Stimulated activated CD4-positive, alpha-beta T cell treated with anti-CD3 and anti-CD28 coated beads, Interleukin-1b, Interleukin-23, amount 100 ng/mL, for 4 hours (primary cell): ENCODE measurements at places on chromosomes 12 and 14.

DNA sequence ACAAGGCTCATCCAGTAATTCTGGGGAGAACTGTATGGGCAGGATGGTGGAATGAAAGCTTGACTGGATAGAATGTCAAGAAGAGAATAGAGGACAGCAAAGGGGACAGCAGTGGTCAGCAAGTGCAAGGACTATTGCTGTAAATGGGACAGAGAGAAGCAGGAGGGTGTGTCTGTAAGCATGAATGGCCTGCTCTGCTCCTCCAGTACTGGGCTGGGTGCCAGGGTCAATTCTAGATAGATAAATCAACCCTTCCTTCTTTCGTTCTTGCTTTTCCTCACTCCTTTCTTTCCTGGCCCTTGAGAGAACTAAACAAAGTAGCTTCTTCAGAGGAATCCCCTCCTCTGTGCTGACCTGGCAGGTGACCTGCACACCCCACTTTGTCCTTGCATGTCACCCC is 1019.2 kb downstream of the BCL11B start:
- DNase-seq: no peak

DNA sequence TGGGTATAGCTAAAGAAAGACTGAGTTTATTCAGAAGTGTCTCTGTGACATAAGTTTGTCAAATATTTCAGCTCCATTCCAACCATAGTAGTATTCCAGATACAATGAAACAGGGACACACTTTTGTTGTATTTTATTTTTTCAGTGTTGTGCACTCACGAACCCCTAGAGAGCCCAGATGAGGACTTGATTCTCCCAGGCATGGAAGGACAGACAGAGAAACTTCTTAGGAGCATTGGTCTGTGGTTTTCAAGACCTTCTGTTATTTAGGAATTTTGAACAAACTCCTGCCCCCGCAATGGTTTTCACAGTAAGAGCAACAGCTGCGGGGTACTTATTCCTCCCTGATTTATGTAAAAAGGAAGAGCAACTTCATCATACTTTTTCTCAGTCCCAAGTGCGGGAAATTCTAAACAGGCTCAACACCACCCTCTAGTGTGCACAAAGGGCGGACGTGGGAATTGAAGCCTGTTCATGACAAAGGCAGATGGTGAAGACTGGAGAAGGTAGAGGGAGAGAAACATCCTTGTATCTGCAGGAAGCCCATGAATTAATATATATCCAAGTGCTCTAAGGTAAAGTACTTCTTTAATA is 147.6 kb downstream of the PAH start:
- no peak for DNase-seq

DNA sequence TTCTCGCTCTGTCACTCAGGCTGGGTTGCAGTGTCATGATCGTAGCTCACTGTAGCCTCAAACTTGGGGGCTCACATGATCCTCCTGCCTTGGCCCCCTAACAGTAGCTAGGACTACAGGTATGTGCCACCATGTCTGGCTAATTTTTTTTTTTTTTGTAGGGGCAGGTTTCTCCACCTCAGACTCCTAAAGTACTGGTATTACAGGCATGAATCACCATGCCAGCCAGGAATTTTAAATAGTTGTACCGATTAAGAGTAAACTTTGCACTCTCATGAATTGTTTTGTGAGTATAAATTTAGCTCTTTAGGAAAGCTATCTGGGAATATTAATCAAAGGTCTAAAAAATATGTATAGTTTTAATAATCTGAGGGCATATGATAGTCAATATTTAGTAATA is 25.5 kb downstream of the YEATS4 start:
- DNase-seq: no peak

DNA sequence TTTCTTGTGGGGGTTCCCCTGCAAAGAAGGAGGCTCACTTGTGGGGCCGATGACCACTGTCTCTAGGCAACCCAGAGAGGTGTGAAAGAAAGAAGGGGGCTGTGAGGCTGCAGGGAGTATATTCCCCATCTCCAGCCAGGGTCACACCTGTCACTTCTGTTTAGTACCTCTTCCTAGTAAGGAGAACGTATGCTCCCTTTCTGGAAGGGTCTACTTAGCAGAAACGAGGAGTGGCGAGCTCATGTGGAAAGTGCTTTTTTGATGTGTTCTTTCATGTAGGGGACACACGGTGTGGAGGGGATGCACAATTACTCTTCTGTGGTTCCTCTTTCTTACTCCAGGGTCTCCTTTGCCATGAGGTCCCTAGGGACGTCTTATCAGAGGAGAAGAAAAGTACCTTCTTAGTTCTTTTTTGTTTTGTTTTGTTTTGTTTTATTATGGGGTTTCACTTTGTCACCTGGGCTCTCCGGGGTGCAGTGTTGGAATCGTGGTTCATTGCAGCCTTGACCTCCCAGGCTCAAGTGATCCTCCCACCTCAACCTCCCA is 58.3 kb downstream of the PRKCH start:
- DNase-seq: no peak

GRCh38 chr12:23211384-23212320 is 586.7 kb downstream of the ETNK1 start:
- DNase-seq: no peak

DNA sequence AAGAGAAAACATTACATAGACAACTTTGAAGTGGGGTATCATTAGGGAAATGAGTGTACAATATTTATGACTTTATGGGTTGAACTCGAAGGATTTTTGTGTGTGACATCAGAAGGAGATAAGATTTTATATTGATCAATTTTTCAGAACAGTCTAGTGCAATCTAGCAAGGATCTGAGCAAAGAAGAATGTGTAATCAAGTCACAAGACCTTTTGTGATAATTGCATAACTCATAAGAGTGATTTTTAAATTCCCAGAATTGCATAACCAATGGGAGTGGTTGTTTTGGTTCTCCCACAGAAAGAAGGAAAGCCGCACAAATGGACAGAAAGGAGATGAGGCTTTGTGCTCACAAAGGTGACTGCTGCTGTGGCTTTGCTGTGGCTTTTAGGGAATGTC is 441.8 kb upstream of the FLRT2 start:
- DNase-seq: no peak

DNA sequence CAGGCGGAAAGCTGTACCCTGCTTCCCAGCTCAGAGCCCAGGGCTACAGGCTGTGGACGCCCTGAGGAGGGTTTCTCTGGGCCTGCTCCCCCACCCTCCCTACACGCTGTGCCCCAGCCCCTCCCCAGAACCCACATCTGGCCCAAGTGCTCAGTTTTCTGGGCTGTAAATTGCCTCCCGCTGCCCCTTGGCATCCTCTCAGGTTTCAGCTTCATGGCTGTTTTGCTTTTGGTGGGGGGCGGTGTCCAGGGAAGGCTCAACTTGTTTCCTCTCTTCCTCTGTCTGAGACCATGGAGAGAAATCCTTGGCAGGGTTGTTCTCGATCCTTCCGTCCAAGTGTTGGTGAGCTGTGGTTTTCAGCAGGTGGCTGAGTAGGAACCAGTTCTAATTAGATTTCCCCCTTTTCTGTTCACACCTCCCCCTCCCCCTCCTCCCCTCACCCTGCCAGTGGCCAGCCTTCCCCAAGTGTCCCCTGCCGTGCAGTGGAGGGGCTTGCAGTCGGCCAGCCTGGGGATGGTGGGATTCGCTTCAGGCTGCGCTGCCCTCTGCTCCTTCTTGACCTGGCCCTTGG is 61.8 kb downstream of the TSPAN9 start:
- DNase-seq: no peak

- DNase-seq: no peak
Measured at GRCh38 chr14:76405627-76406026, 29.7 kb downstream of the ESRRB start.

GRCh38 chr14:93943052-93943451 is 15.9 kb downstream of the FAM181A start:
- no peak for DNase-seq

GRCh38 chr12:4171742-4172141 is 101.8 kb upstream of the CCND2 start:
- no peak for DNase-seq

DNA sequence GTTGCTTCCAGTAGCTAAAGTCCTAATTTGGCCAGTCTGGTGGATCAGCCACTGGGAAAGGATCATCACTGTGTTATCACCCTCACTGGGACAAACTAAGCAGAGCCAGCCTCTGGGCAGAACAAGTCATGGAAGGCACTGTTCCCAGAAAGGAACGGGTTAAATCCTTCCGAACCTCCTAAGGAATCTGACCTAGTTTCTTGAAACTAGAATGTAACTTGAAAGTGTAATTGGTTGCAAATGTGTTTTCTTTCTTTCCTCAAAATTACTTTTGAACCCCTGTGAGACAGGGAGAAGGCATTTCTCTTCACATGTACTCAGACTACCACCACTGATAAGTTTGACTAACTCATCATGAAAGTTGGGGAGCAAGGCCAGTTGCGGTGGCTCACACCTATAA is 18.7 kb upstream of the KICS2 start:
- DNase-seq: no peak

- no peak for DNase-seq
Measured at GRCh38 chr12:29741342-29742241, 42.1 kb downstream of the TMTC1 start.

DNA sequence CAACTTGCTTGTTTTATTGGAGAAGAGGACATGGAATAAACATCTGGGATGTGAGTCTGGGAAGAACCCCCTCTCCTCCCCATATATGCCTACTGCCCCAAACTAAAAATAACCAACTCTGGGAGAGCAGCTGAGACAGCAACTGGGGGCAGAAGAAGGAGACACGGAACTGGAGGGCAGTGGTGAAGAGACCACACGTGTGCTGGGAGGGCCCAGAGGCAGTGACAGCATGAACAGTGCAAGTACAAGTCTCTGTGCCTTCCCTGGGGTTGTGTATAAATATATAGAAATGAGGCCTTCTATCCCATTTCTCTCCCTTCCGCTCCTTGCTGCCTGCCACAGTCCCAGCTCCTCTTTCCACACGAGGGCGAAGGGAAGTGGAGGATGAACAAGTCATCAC is 4.0 kb upstream of the KRT73 start:
- no peak for DNase-seq

DNA sequence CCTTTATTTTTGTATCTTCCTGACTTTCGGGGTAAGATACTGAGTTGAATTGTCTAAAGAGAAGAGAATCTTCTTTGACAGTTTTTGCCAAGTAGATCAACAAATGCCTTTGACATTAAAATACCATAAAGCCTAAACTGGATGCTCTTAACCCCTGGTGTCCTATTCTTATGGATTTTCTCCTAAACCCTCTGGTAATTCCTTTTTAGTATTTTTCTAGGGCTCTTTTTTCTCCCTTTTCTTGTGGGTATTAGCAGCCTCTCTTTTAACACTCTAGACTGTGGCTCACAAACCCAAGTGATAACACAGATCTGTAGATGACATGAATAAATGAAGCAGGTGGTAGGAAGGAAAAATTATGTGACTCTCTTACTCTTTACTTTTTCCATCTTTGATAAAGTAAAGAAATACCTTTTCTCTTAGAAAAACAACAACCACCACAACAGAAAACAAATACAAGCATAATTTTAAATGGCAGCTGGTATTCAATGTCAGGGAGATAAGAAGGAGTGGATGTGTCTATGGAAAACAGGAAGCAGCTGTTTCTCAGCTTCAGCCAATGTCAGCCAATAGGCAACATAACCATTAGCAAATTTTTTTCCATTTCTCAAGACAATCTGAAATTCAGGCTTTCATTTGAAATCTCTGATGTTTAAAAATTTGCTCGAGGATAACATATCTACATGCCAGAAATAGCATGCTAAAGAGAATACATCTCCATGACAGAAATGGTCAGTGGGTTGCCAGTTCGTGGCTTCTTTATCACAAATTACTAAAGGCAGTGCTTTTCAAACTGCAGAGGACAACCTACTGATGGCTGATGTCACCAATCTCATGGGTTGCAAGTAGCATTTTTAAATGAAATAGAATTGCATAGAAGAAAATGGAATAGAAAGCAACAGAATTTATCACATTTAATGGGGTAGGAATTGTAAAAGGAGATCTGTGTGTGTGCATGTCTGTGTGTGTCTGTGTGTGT is 123.1 kb upstream of the KRR1 start:
- no peak for DNase-seq

GRCh38 chr14:24434036-24434435 is 4.3 kb downstream of the KHNYN start:
- no peak for DNase-seq

GRCh38 chr12:109735825-109736551 is 22.4 kb downstream of the FAM222A start:
- DNase-seq: no peak

GRCh38 chr12:62659453-62660295 is 193.0 kb downstream of the MON2 start:
- DNase-seq: no peak

- no peak for DNase-seq
Measured at GRCh38 chr14:39180553-39180952, 5.5 kb downstream of the PNN start.

DNA sequence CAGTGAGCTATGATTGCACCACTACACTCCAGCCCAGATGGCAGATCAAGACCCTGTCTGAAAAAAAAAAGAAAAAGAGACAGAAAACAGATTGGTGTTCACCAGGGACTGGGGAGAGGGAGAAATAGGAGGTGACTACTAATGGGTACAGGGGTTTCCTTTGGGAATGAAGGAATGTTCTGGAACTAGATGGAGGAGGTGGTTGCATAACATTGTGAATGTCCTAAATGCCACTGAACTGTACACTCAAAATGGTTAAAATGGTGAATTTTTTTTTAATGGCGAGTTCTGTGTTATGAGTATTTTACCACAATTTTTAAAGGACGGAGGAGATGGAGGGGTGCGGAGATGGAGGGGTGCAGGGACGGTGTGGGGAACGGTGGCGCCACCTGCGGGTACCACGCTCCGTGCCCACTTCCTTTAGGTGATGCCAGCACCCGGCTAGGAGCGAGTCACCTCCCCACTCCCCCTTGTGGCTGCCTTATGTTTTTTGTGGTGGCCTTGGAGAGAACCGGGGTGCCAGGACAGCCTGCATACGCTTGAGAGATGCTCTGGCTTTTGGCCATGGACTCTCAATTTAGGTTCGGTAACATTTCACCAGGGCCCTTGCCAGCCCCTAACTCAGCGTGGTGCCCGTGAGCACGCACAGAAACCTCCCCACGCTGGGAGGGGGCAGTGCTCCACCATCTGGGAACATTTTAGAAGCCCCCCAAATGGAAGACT is 16.1 kb downstream of the UBC start:
- peak; percentile 45 for DNase-seq

- no peak for DNase-seq
Measured at GRCh38 chr14:67665868-67666267, 8.6 kb downstream of the VTI1B start.

DNA sequence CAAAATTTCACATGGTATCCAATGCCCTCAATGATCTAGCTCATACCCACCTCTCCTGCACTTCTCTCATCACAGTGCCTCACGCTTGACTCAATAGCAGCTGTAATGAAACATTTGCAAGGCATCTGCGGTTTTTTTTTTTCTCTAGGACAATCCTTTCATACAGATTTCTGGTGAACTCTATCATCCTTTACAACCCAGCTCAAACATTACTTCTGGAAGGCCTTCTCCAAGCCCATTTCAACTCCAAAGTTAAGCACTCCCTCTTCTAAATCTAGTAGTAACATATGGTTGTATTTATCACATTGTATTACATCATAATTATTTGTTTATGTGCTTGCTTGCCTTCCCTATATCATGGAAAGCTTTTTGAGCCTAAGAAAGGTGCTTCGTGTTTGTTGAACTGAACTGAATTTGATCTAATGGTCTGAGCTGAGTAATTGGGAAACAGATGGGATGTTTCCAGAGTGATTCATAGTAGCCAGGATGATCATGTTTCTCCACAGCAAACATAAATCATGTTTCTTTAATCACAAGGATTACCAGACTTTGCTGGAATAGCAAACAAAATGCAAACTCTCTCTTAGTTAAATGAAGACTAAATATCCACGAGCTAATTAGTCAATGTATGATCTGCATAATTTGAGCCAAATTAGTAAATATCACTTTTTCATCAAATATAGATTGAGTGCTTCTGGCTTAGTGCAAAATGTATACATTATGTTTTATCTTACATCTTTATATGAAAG is 14.3 kb downstream of the CFL2 start:
- no peak for DNase-seq
